ENCODE measurements at places on chromosomes 3 and 15.

DNA sequence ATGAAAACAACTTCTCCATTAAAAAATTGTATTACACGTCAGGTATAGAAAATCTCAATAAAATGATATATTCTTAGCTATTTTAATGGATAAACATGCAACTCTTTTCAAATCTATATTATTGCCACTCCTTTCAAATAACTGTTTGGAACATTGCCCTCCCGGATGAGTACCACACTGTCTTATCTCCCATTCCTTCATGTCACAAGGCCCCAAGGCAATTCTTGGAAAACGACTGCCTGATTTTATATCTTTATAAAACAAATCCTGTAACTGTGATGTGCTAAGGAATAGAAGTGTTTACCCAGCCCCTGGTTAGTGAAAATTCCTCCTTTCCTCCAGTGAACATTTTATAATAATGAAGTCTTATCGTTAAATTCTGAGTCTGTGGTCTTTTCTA lies 6.2 kb upstream of the ZNF619 start:
- no peak for DNase-seq

GRCh38 chr3:177842743-177843734 lies 645.8 kb upstream of the TBL1XR1 start:
- DNase-seq, result no peak

DNA sequence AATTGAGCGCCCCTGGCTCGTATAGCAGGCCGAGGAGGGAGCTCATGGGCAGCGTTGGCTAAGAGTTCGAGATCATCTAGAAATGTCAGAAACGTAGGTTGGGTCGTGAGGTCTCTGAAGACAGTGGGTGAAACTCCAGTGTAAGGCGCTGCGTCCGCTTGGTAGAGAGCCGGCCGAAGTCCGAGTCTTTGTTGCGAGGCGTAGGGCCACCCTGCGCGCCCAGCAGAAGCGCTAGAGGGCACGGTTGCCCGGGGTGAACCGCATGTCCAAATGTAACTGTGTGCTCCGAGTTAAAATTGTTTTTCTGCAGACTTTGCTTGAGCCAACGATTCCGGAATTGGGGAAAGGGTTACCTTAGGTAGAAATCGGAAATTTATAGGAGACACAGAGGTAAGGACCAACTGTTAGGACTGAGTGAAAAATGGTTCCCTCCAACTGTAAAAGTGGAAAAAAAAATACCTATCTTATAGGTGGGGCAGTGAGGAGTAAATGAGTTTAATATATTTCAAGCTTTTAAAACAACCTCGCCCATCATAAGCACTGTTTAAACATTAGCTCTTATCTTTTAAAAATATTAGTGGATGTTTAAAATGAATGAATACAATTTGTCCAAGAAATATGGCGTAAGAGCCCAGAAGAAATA lies 993 bp upstream of the SIAH2 start:
- no peak for DNase-seq

GRCh38 chr3:188370081-188370830 lies 216.3 kb downstream of the LPP start:
- DNase-seq, result no peak

DNA sequence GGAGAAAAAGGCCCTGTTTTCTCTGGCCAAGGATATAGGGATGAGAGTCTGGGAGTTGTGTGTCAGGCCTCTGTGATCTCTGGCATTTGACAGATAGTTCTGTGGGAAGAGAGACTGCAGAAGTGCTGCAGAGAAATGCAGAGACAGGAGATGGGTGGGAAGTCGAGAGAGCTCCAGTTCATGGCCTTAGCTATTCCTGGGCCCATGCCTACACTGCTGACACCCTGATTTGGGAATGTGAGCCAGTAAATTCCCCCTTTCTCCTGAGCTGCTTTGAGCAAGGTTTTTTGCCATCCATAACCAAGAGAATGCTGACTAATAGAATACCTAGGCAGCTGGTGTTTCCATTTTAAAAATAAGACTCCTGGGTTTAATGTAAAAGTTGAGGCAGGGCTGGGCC lies 59.3 kb downstream of the EBLN2 start:
- DNase-seq, result no peak

DNA sequence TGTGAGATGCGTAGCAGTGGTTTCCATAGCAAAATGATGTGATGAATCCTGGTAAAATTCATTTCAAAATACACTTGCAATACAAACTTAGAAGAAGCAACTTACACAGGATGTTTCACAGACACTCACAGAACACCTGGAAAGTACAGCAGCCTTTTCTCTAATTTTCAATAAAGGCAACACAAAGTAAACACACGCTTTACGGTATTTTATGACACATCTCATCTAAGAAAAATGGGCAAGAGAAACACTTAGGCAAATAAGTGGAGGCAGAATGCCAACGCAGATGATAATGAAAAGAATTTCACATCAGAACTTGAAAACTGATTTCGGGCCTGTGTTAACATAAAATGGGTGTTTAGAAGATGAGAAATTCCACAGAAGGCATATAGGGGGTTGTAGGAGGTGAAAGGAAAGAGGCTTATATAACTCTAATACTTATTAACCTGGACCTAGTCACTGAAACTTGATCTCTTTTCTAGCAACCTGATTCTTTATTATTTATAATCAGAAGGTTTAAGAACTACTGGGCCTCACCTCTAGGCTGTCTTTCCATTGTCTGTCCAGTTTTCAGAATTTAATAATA lies 25.6 kb upstream of the MAP3K13 start:
- DNase-seq, result no peak

- no peak for DNase-seq
Measured at GRCh38 chr3:42589382-42590109, 1.1 kb upstream of the SS18L2 start.

DNA sequence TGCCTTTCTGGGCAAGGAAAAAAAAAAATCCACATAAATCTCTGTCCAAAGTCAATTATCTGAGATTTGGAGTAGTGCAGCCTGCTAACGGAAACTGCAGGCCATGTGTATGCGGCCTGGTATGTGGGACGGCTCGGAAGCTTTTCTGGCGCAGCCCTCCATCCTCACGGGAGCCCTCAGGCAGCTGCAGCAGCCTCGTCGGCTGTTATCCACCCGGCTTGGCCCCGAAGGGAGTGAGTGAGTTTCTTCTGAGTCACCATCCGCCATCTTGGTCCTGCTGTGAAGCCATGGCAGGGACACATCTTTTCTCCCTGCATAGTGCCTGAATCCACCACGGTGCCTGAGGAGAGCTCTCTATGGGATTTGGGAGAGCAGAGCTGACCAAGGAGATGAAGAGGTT lies 62.8 kb downstream of the POLR2M start:
- DNase-seq, result no peak

DNA sequence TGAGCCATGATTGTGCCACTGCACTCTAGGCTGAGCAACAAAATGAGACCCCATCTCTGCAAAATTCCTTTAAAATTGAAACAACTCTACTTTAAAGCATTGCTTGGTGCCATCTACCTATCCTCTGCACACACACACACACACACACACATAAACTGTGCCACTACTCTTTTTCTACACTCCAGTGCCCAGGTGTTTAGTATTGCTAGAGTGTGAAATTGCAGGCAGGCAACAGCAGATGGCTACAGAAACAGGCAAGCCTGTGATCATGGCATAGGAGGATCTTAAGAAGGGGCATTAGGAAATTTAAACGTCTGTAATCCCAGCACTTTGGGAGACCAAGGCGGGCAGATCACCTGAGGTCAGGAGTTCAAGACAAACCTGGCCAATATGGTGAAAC lies 39.0 kb downstream of the SIDT1 start:
- no peak for DNase-seq

GRCh38 chr3:112640930-112641801 lies at the start of gene CCDC80:
Gene CCDC80 (minus strand): TSS chr3:112641143. CDS start chr3:112639905, 1,238 bp downstream.
- DNase-seq, result no peak

DNA sequence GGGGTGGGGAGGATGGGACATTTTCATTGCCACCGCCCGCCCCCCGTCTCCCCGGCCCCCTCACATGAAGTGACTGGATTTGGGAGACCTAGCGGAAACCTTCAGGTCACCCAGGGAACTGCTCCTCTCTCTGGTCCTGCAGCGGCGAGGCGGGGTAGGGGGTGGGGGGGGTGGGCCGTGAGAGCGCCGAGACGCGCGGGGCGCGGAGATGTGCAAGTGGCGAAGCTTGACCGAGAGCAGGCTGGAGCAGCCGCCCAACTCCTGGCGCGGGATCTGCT lies 712 bp upstream of the MME start:
- DNase-seq, result no peak

- no peak for DNase-seq
Measured at GRCh38 chr3:9147215-9147895, 102.1 kb downstream of the SRGAP3 start.

GRCh38 chr3:41159588-41160189 lies 39.6 kb upstream of the CTNNB1 start:
- no peak for DNase-seq

DNA sequence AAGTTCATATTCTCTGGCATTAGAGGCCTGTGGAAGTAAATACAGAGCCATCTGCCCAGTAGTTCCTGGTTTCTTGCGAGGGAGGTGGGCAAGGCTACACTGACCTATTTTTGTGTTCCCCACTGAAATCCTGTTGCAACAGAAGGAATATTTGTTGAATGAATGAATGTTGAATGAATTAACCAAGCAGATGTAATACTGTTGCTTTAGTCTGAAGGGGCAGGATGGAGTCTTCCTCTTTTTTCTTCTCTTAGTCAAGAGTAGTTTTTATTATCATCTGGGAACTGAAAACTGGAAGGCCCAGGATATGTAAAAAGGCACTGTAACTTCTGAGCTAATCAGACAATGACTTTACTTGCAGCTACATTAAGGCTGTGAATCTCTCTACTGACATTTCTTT lies 17.1 kb downstream of the BLOC1S6 start:
- no peak for DNase-seq

GRCh38 chr3:30443756-30444673 lies 162.4 kb upstream of the TGFBR2 start:
- no peak for DNase-seq

- no peak for DNase-seq
Measured at GRCh38 chr3:30059240-30059639, 547.2 kb upstream of the TGFBR2 start.
